Uterine smooth muscle cell (primary cell): ENCODE measurements at places on chromosomes 7 and 10. TPM values are rescaled to one million over a fixed set of nuclear protein-coding genes. Genes with fewer than 3 reads are reported as not detected.

The BTBD16 gene
- total RNA-seq, result not detected in 2 replicates

The ABCA13 gene
- 0.62 and 1.1 TPM in 2 replicates for total RNA-seq

The VSTM2A gene
- not detected in 2 replicates for total RNA-seq

The ADRB1 gene
- not detected in 2 replicates for total RNA-seq

The KIAA1217 gene
- total RNA-seq, result 2.7 and 3.4 TPM in 2 replicates

The PON1 gene
- total RNA-seq, result not detected in 2 replicates

The DRGX gene
- not detected in 2 replicates for total RNA-seq

The NPTX2 gene
- 0.12 and 0.44 TPM in 2 replicates for total RNA-seq

The TFR2 gene
- total RNA-seq, result 0.33 and 0.37 TPM in 2 replicates

The CPN1 gene
- total RNA-seq, result not detected in 2 replicates

The RNLS gene
- total RNA-seq, result 10.2 and 13.2 TPM in 2 replicates

The FAM221A gene
- total RNA-seq, result 2.0 and 2.4 TPM in 2 replicates

The EBLN1 gene
- total RNA-seq, result not detected in 2 replicates

The GLRX3 gene
- 94.6 and 135 TPM in 2 replicates for total RNA-seq

The CCL24 gene
- not detected in 2 replicates for total RNA-seq

The FAM131B gene
- 2.3 and 4.1 TPM in 2 replicates for total RNA-seq

The SPDYE3 gene
- total RNA-seq, result not detected in 2 replicates

The MKX gene
- 11.6 and 28.9 TPM in 2 replicates for total RNA-seq

The RARRES2 gene
- 3.3 and 27.1 TPM in 2 replicates for total RNA-seq

The NRAP gene
- total RNA-seq, result not detected in 2 replicates

The HOXA2 gene
- under 0.01 TPM in 1 of 2 replicates, not detected in the other for total RNA-seq

The AGR2 gene
- total RNA-seq, result under 0.01 TPM in 1 of 2 replicates, not detected in the other

The TLX1 gene
- not detected in 2 replicates for total RNA-seq
